AG09319 (cell line): ENCODE measurements at places on chromosomes 4 and X.
A peak's percentile ranks its signal among the peaks of the same experiment; 100 is the strongest.

GRCh38 chr4:52957220-52957686 is 95.1 kb downstream of the RASL11B start:
- DNase-seq: no peak

DNA sequence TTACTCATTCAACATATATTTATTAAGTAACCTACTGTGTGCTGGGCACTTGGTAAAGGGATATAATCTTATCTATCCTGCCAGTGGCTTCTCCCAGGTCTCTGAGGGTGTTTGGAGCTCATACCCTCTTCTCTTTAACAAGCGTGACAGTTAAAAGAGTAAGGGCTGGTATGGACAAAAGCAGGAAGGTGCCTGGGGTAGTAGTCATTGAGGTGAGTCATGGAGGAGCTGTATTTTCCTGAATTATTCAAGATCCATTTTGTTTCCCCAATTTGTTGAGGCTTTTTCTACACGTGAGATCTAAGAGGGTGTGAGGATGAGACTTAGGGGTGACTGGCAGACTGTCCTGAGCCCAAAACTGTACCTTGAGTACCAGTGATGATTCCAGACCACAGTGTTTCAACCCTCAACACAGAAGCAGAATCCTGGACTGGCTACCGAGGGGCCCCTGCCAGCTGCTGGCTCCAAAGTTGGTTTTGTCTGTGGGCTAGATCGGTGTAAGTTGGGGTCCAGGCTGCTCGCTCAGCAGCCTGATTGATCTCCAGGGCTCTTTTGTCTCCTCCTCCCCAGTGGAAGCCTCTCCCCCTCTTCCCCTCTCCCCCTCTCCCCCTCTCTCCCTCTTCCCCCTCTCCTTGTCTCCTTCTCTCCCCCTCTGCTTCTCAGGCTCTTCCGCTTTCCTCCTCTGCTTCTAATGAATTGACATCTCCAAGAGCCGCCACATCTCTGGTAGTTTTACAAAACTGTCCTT is at the start of gene DRP2:
DRP2 (plus strand) TSS at position 671 of the 748 bp plus-strand sequence. CDS start 11,862 bp downstream, outside the sequence.
- DNase-seq: no peak

DNA sequence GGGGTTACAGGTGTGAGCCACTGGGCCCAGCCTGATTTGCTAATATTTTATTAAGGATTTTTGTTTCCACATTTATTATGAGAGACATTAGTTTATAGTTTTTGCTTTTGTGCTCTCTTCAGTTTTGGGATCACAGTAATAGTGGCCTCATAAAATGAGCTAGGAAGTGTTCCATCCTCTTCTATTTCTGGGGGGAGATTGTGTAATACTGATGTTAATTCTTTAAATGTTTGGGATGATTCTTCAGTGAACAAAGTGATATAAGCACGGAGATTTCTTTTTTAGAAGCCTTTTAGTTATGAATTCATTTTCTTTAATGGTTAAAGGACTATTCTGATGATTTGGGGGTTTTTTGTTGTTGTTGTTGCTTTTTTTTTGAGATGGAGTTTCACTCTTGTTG is 41.3 kb downstream of the RBMX start:
- DNase-seq: no peak

DNA sequence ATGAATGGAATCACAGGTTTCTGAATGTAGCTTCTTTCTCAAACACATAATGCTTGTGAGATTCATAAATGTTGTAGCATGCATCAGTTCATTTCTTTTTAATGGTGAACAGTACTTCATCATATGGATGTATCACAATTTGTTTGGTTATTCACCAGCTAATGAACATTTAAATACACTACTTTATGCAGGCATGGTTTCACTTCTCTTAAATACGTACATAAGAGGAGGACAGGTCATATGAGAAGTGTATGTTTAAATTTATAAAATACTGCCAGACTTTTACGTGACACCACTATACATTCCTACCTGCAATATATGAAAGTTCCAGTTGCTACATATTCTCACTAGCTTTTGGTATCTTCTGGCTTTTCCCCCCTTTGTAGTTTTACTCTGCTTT is 65.4 kb downstream of the ANKRD17 start:
- DNase-seq: no peak

GRCh38 chrX:4239650-4240540 is 526.4 kb upstream of the PRKX start:
- DNase-seq: no peak

DNA sequence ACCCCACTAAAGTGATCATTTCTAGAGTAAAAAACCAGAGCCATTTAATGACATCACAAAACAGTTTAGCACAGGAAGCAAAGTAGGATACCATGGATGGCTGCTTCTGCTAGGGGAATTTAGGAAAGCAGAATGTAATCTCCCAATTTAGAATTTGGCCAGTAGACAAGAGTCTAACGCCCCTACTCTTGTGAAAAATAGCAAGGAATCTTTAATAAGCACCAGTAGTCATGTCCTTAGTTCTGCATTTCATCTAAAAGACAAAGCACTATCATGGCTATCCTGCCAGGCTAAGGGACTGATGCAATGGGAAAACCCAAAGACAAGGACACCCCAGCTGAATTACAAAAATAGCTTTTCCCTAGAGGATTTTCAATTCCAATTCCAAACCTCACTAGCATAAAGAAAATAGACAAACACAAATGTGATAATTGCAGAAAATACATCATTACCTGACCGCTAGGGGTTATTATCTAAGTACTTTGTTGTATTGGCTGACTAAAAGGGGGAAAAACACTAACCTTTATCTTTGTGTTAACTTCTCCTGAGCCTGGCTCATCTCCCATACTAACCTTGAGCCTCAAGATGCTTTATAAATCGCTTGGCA is 2.6 kb upstream of the AMMECR1 start:
- no peak for DNase-seq

GRCh38 chr4:11904846-11905739 is 476.4 kb upstream of the HS3ST1 start:
- no peak for DNase-seq

GRCh38 chr4:128571747-128572146 is 237.8 kb upstream of the JADE1 start:
- peak; percentile 72 for DNase-seq

- DNase-seq: no peak
These were observed 49.8 kb downstream of the MID1 start for GRCh38 chrX:10570601-10571000.

DNA sequence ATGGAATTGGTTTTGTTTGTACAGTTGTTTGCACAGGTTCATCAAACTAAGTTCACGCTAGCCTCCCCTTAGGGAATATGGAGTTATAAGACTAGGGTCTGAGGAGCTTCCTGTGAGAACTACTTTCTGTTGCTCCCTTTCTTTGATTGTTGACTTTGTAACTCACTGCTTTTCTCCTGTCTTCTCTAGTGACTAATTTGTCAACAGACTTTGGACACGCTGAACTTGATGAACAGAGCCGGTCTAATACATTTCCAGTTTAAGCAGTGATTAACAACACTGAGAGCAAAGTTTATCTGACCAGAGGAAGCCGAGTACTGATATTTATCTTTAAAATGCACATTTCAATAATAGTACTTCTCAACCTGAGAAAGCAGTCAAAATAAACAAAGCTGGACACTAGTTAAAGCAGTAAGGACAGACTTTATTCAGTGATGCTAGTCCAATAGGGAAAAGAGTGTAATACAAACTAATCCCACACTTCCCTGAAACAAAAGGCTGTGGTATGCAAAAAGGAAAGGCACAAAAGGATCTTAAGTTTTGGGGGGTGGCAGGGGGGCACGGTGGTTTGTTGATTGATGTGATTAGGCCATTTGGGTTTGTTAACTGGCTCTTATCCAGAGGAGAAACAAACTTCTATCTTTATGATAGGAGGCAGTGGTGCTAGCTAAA is 2.7 kb upstream of the NUDT9 start:
- no peak for DNase-seq

- peak; percentile 52 for DNase-seq
These were observed 47.9 kb downstream of the SOWAHB start for GRCh38 chr4:76850010-76850441.

- no peak for DNase-seq
These were observed 1.7 kb downstream of the MAGEC3 start for GRCh38 chrX:141839856-141840255.

- DNase-seq: no peak
These were observed 910.4 kb downstream of the RAB28 start for GRCh38 chr4:12573716-12574115.

DNA sequence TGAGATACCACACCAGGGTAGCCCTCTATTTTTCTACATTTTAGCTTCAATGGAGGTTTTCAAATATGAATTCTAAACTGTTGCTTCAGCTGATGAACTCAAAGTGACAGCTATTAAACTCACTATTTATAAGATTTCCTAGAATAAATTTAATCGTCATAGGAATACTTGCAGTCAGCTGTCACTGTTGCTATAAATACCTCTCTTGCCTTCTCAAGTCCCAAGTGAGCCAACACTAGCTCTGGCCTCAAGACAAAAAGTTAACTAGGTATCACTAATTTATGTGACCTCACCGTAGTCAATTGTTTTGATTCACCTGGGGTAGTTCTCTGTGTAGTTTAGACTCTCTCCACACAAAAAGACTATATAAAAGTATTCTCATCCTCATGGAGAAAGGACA is 34.3 kb upstream of the PROM1 start:
- DNase-seq: no peak

DNA sequence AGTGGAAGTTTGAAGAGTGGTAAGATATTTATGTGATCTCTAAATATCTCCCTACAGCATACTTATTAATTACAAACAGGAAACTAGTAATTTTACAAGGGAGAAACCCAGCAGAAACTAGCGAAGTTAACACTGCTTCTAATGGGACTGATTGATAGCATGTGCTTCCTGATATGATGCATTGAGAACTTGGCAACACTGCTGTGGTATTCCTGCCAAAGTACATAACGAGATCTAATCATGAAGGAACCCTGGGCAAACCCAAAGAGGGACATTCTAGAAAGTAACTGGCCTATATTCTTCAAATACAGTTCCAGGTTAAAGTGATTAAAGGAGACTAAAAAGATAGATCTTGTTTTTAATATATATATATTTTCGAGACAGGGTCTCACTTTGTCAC is 4.6 kb upstream of the GPR34 start:
- DNase-seq: no peak

GRCh38 chrX:67725471-67725870 is 181.7 kb downstream of the AR start:
- no peak for DNase-seq

DNA sequence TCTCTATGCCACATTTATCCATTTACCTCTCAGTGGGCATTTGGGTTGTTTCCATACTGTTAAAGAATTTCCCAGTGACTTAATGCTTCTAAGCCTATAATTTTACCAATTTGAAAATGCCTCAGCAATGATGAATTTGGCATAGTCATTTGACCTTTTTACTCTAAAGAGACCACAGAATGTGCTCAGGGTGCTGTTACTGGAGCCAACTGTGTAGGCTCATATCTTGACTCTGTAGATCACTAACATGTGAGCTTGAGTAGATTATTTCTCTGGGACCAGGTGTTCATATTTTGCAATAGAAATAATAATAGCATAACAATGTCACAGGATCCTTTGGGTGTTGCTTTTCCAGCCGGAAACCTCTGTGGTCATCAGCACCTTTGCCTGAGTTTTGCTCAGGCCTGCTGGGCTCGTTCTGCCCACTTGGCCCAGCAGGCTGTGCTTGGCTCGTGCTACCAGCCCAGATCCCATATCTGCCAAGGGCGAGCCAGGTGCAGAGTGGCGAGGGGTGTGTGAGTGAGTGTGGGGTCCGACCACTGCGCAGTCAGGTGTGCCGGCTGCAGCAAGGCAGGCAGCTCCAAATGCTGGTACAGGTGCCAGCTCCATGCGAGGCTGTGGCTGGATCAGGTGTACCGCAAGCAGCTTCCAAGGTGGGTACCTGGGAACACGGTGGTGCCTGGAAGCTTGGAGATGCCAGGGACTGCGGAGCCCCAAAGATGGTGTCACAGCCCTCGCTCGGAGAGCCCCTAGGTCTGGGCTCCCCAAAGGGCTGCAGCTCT is 70.6 kb upstream of the ANK2 start:
- no peak for DNase-seq

DNA sequence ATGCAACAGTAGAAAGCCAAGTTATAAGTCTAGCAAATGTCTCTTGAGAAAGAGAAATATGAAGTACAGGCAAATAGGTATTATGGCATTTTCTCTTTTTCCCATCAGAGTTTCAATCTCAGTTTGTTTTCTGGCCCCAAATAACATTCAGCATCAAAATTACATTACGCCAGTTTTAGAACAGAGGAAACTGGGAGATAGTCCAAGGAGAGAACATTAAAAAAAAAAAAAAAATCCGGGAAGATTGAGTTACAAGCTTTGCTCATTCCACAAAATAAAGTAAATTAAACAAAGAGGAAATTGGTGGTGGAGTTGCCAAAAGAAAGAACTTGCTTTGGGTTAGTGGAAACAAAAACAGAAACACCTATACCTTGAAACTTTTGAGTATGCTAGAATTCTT is 50.4 kb upstream of the IL13RA2 start:
- DNase-seq: peak; percentile 8

GRCh38 chr4:16883806-16884205 is 14.6 kb downstream of the LDB2 start:
- DNase-seq: no peak

DNA sequence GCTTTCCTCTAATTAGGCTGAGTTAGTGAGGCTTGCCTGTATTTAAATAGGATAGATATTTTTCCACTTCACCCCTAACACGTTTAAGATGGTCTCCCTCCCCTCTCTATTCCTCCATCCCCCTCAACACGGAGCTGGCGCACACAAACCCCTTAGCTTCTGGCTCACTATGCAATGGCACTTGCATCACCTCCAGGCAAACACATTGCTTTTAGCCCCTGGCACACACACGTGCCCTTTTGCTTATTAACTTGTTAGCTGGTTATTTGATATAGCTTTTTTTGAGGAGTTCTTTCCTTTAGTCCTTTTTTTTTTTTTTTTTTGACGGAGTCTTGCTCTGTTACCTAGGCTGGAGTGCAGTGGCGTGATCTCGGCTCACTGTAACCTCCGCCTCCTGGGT is 94.3 kb downstream of the HDAC8 start:
- DNase-seq: no peak

DNA sequence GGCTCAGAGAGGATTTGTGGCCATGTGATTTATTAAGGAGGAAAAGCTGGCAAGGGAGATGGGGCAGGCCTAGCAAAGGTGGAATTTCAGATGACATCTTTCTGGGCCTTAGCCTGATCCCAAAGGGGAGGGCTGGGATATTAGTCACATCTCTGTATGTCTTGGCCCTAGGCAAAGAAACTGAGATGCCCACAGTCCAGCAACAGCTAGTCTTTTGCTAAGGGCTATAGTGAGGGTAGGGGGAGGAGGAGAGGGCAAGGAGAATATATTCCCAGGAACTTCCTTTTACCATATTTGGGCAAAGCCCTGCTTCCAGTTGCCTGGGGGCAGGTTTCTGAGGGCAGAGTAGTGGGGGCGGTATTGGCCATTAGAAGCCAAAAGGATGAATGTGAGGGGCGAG is 209.8 kb upstream of the NR3C2 start:
- no peak for DNase-seq

- DNase-seq: no peak
These were observed 422.5 kb upstream of the FSTL5 start for GRCh38 chr4:162586266-162586665.

GRCh38 chrX:2967998-2968909 is 38.1 kb upstream of the ARSH start:
- peak; percentile 16 for DNase-seq

GRCh38 chr4:8517946-8518345 is 62.2 kb upstream of the GPR78 start:
- no peak for DNase-seq

GRCh38 chr4:162683659-162684370 is 482.9 kb downstream of the NAF1 start:
- DNase-seq: no peak
